Activated naive CD8-positive, alpha-beta T cell treated with anti-CD3 and anti-CD28 coated beads, Interleukin-2, amount 10 ng/mL, durations not matched to agents 7 days and 5 days (primary cell): ENCODE measurements at places on chromosomes 5 and 9. TPM values are rescaled to one million over a fixed set of nuclear protein-coding genes. Genes with fewer than 3 reads are reported as not detected.
A peak's percentile ranks its signal among the peaks of the same experiment; 100 is the strongest.

Gene RFESD
- total RNA-seq, result 5.0 TPM

Gene CTXN3
- total RNA-seq, result not detected

Gene ADAMTSL1
- not detected for total RNA-seq

Gene UBE2QL1
- total RNA-seq, result not detected

Gene ASPN
- total RNA-seq, result not detected

Gene PRR7
- total RNA-seq, result 10.0 TPM

Gene ZNF484
- 14.5 TPM for total RNA-seq

Gene IL4
- total RNA-seq, result 1.8 TPM

Gene RAD23B
- 86.7 TPM for total RNA-seq

DNA sequence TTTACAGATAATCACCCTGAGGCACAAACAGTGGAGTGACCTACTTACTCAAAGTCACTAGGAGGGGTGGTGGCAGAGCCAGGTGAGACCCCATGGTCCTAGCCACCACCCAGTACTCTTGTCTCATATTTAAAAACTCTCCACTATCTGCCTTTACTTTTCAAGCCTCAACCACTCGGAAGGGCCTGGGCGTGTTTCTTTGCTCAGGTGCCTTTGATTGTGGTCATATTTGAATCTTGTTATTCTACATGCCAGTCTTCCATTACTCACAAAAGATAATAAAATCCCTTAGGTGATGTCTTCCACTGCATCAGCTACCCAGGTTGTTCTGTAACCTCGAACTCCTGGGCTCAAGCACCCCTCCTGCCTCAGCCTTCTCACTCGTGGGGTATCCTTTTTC is 20.7 kb upstream of the TRIM36 start:
- DNase-seq, result no peak
- no peak overlapping the region for H3K27ac ChIP-seq
- peaks cover 29% of the 10 kb centered on the region for H3K27me3 ChIP-seq
- H3K4me3 ChIP-seq, result no peak overlapping the region
- no peaks in the 10 kb centered on the region for H3K4me1 ChIP-seq

GRCh38 chr9:14992081-14992480 is 81.9 kb upstream of the FREM1 start:
- H3K27me3 ChIP-seq, result peaks cover 6% of the 10 kb centered on the region
- peaks cover 30% of the 10 kb centered on the region for H3K4me1 ChIP-seq
- no peaks in the 10 kb centered on the region for H3K36me3 ChIP-seq
- peak overlapping the region; percentile 87 for H3K4me3 ChIP-seq
- H3K27ac ChIP-seq, result no peak overlapping the region

DNA sequence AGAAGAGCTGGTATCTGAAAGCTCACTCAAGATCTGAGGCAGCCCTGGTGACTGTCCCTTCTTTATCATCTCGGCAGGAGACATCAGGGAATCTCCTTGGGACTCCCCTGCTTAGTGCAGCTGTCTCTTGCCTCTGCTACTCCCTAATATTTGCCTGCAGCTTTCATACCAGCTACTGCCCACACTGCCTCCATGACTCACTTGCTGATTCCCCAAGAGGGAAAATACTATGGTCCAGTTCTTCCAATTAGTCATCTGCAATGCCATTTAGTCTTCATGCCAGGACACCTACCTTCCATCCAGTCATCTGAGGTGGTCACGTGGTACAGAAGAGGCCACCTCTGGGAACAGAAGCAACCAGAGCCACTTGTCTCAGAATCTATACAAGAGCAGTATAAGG is 270.8 kb downstream of the NTRK2 start:
- no peak overlapping the region for H3K27ac ChIP-seq
- no peak for DNase-seq
- H3K36me3 ChIP-seq, result no peaks in the 10 kb centered on the region
- no peak overlapping the region for H3K4me3 ChIP-seq
- H3K27me3 ChIP-seq, result peaks cover 1% of the 10 kb centered on the region
- H3K4me1 ChIP-seq, result no peaks in the 10 kb centered on the region

DNA sequence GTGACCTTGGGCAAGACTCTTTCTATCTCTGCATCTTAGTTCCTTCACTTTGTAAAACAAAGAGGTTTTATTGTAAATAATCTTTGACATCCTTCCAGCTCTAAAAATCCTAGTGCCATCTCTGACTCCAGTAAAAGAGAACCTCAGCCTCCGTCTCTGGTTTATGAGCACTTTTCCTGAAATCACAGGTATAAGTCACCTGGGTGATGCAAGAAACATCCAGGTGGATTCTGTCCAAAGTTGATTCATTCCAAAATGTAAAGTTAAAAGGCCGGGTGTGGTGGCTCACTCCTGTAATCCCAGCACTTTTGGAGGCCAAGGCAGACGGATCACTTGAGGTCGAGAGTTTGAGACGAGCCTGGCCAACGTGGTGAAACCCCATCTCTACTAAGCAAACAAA is 21.1 kb upstream of the UBAP2 start:
- H3K27me3 ChIP-seq, result no peaks in the 10 kb centered on the region
- no peak overlapping the region for H3K27ac ChIP-seq
- no peak overlapping the region for H3K4me3 ChIP-seq
- DNase-seq, result no peak
- H3K4me1 ChIP-seq, result peaks cover 1% of the 10 kb centered on the region

GRCh38 chr9:97076238-97076637 is 37.3 kb upstream of the CTSV start:
- H3K27ac ChIP-seq, result no peak overlapping the region
- no peak overlapping the region for H3K4me3 ChIP-seq
- H3K36me3 ChIP-seq, result no peaks in the 10 kb centered on the region
- peaks cover 59% of the 10 kb centered on the region for H3K27me3 ChIP-seq

DNA sequence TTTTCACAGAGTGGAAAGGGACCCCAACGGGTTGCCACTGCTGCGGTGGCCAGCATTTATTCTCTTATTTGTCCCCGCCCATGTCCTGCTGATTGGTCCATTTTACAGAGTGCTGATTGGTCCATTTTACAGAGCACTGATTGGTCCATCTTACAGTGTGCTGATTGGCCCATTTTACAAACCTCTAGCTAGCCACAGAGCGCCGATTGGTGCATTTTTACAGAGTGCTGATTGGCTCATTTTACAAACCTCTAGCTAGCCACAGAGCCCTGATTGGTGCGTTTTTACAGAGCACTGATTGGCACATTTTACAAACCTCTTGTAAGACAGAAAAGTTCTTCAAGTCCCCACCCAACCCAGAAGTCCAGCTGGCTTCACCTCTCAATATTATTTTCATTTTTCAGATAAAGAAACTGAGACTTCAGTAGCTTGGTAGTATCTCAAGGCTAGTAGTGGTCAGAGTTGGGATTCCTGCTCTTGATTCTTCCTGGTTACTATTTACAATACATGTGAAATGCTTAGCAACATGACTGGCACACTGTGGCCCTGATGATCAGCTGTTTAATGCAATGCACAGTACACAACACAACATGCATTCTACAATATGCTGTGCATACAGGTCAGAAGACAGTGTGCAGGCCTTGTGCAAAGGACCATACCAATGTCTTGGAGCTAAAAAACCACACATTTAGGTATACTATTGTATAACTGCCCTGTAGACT is 63.6 kb upstream of the BOD1 start:
- no peak for DNase-seq
- H3K27me3 ChIP-seq, result no peaks in the 10 kb centered on the region
- no peaks in the 10 kb centered on the region for H3K36me3 ChIP-seq
- no peak overlapping the region for H3K27ac ChIP-seq
- H3K4me3 ChIP-seq, result no peak overlapping the region

- H3K27ac ChIP-seq, result no peak overlapping the region
- H3K4me3 ChIP-seq, result no peak overlapping the region
- peaks cover 11% of the 10 kb centered on the region for H3K4me1 ChIP-seq
- no peak for DNase-seq
- no peaks in the 10 kb centered on the region for H3K27me3 ChIP-seq
- H3K36me3 ChIP-seq, result peaks cover 1% of the 10 kb centered on the region
These were observed 6.4 kb downstream of the SWI5 start for GRCh38 chr9:128282500-128282899.

- H3K36me3 ChIP-seq, result no peaks in the 10 kb centered on the region
- peaks cover 26% of the 10 kb centered on the region for H3K4me1 ChIP-seq
- no peak for DNase-seq
- peak overlapping the region; percentile 94 for H3K4me3 ChIP-seq
- no peak overlapping the region for H3K27ac ChIP-seq
These were observed 1.3 kb downstream of the TNPO1 start for GRCh38 chr5:72817671-72818266.

DNA sequence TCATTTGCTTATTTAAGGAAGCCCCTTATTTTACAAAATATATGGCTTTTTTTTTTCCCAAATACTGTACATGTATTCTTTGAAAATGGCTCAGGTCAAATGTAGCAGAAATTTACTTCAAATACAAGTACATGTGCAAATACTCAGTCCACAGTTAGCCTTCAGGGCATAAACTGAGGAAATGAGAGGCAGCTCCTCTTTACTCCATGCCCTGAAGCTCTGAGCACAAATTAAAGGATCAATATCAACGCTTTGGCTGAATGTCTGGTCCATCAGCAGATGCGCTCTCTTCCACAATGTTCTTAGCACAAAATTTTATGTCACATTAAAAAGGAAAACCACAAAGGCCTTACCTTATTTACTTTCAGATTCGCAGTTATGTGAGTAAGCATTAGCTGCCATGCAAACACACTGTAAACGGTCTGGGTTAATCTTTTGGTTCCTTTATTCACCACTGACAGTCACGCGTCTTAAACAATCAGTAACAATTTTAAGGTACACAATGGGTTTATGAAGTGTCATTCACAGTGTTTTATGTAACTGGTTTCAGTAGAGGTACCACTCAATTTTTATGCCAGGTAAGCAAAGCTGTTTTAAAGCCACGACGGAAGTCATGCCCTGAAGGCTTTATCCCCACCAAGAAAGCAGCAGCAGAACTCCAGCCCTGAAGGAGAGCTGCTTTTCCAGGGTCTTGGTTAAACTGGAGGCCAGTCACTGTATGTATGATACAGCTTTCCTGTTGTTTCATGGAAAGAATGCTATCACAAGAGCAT is 103.4 kb downstream of the OTULIN start:
- no peaks in the 10 kb centered on the region for H3K36me3 ChIP-seq
- no peaks in the 10 kb centered on the region for H3K27me3 ChIP-seq
- H3K4me3 ChIP-seq, result no peak overlapping the region
- peaks cover 8% of the 10 kb centered on the region for H3K4me1 ChIP-seq
- no peak overlapping the region for H3K27ac ChIP-seq

GRCh38 chr9:133713150-133713959 is 24.8 kb downstream of the SARDH start:
- peak; percentile 30 for DNase-seq
- no peaks in the 10 kb centered on the region for H3K36me3 ChIP-seq
- H3K27me3 ChIP-seq, result no peaks in the 10 kb centered on the region
- H3K4me1 ChIP-seq, result peaks cover 12% of the 10 kb centered on the region

- H3K4me1 ChIP-seq, result peaks cover 6% of the 10 kb centered on the region
- H3K27me3 ChIP-seq, result peaks cover 6% of the 10 kb centered on the region
- H3K4me3 ChIP-seq, result peak overlapping the region; percentile 45
- DNase-seq, result no peak
These were observed 103.2 kb downstream of the PDE4D start for GRCh38 chr5:59790376-59790775.

DNA sequence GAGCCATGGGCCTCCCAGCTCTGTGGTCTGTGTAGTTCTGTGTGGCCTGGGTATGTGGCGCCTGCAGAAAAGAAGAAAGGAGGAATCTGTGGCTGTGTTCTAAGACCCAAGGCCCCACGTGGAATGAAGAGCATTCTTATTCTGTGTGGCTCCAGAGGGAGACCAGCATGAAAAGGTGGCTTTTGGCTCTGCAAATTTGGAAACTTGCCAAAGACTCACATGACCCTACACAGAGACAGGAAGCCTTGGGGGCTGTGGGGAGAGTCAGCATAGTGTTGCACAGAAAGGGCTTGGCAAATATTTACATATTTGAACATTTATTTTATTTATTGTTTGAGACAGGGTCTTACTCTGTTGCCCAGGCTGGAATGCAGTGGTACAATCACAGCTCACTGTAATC is 193.3 kb downstream of the TMEM38B start:
- no peak for DNase-seq
- H3K4me1 ChIP-seq, result peaks cover 26% of the 10 kb centered on the region
- no peaks in the 10 kb centered on the region for H3K36me3 ChIP-seq
- H3K27ac ChIP-seq, result no peak overlapping the region
- peaks cover 10% of the 10 kb centered on the region for H3K27me3 ChIP-seq
- H3K4me3 ChIP-seq, result no peak overlapping the region

DNA sequence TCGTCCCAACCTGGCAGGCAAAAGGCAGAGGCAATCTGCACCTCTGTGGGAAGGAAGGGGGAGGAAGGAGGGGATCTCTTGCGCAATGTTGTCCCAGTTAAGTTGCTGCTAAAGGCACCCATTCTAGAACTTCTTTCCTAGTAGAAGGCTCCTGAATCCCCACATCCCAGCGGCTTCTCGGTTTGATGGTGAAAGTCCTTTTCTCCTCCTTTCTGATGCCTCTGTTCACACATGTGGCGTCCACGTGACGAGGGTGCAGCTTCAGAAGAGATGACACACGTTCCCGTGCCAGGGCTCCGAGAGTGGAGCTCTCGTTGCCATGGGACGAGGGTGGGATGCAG is 96.9 kb upstream of the FCN2 start:
- no peaks in the 10 kb centered on the region for H3K4me1 ChIP-seq
- no peak overlapping the region for H3K27ac ChIP-seq
- no peak for DNase-seq

DNA sequence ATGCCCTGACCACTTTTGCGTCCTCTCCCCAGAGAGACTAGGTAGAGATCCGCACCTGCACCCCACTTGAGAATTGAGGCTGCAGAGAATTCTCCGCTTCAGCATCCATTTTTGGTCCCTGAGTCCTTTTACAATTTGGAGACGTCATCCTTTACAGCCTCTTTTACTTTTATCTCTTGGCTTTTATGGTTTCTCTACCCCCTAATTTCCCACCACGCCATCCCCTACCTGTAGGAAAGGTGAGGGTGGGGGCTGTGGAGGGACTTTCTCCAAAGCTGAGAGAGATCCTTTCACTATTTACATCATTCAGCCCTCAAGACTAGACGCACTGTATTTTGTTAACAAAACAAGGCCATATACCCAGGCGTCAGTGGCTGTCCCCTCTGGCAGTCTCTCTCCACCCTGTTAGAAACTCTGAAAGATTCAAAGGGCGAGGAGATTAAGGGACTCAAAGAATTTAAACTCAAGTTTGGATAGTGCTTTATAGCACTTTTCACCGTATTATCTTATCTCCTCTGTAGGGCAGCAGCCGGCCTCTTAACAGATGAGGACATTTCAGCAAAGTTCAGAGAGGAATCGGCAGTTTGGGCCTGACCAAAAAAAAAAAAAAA is 1.7 kb downstream of the MSX2 start:
- no peak overlapping the region for H3K4me3 ChIP-seq
- peaks cover 6% of the 10 kb centered on the region for H3K36me3 ChIP-seq
- H3K4me1 ChIP-seq, result peaks cover 7% of the 10 kb centered on the region
- H3K27me3 ChIP-seq, result peaks cover 93% of the 10 kb centered on the region
- no peak overlapping the region for H3K27ac ChIP-seq

- H3K27ac ChIP-seq, result no peak overlapping the region
- H3K27me3 ChIP-seq, result peaks cover 2% of the 10 kb centered on the region
- no peak overlapping the region for H3K4me3 ChIP-seq
- no peaks in the 10 kb centered on the region for H3K4me1 ChIP-seq
These were observed 41.0 kb downstream of the FAT2 start for GRCh38 chr5:151550146-151550545.
